Activated gamma-delta T cell (primary cell): ENCODE measurements at places on chromosomes 12 and 14.

GRCh38 chr14:71452539-71452938 lies 479.7 kb upstream of the RGS6 start:
- DNase-seq: no peak

GRCh38 chr14:51630987-51631386 lies 20.7 kb upstream of the FRMD6 start:
- DNase-seq: no peak

GRCh38 chr14:101704140-101704539 lies 57.4 kb upstream of the PPP2R5C start:
- no peak for DNase-seq

GRCh38 chr12:114447274-114447716 lies 41.4 kb upstream of the TBX5 start:
- no peak for DNase-seq

GRCh38 chr12:112967306-112967705 lies 11.0 kb upstream of the OAS2 start:
- no peak for DNase-seq
